ENCODE measurements at places on chromosomes 13 and 19. TPM values are rescaled to one million over a fixed set of nuclear protein-coding genes. Genes with fewer than 3 reads are reported as not detected.

NEK5 gene
- total RNA-seq = 0.08 TPM

N4BP2L1 gene
- total RNA-seq = 0.64 TPM

TSSK6 gene
- total RNA-seq = 1.5 TPM

PRSS57 gene
- not detected for total RNA-seq

HAUS8 gene
- total RNA-seq = 16.9 TPM

OR7D2 gene
- not detected for total RNA-seq

SEMA6B gene
- 6.0 TPM for total RNA-seq

CEACAM6 gene
- 20.1 TPM for total RNA-seq

PTPRH gene
- 5.3 TPM for total RNA-seq

IFI30 gene
- total RNA-seq = 14.9 TPM

SKA3 gene
- total RNA-seq = 14.0 TPM

BEST2 gene
- not detected for total RNA-seq

FCGBP gene
- total RNA-seq = 1.0 TPM

COG3 gene
- total RNA-seq = 12.6 TPM

NTF4 gene
- 0.46 TPM for total RNA-seq

ZNF14 gene
- total RNA-seq = 1.5 TPM

TRPC4 gene
- total RNA-seq = 0.01 TPM

ZNF583 gene
- total RNA-seq = 1.9 TPM

ZNF470 gene
- 1.7 TPM for total RNA-seq

ADGRL1 gene
- 2.6 TPM for total RNA-seq

PCDH17 gene
- total RNA-seq = not detected

SMIM24 gene
- total RNA-seq = 0.44 TPM

C5AR2 gene
- 2.7 TPM for total RNA-seq

URAD gene
- total RNA-seq = not detected

YJEFN3 gene
- total RNA-seq = 4.8 TPM

RINL gene
- total RNA-seq = 2.2 TPM

PPM1N gene
- total RNA-seq = 8.3 TPM

GSX1 gene
- not detected for total RNA-seq

ZSCAN1 gene
- not detected for total RNA-seq

TMEM147 gene
- total RNA-seq = 443 TPM

MBD3L3 gene
- total RNA-seq = not detected

PDX1 gene
- total RNA-seq = 0.08 TPM

Data from A549 treated with CORT108297 at 1 μM for 4 hours (cell line).